ENCODE measurements at places on chromosomes 2 and 18. TPM values are rescaled to one million over a fixed set of nuclear protein-coding genes. Genes with fewer than 3 reads are reported as not detected.

DNA sequence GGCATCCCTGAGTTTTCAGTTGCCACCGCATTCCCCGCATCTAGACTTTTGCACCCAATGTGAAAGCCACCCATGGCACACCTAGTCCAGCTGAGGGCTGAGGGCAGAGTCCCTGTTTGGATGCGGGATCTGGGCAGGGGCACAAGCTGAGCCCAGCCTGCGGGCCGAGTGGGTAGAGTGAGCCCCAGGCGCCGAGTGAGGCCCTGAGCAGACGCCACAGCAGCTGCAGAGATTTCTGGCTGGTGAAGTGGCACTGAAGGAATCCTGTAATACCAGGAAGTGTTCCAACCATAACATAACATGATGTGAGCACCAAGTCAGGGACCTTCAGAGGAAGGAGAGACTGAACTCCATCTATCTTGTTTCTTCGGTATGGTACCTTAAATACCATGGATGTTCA is 27.7 kb upstream of the FRZB start:
- no peak for DNase-seq
- no peak overlapping the region for H3K4me3 ChIP-seq
- H3K36me3 ChIP-seq: no peaks in the 10 kb centered on the region
- no peaks in the 10 kb centered on the region for H3K4me1 ChIP-seq
- H3K27ac ChIP-seq: no peak overlapping the region
- no peaks in the 10 kb centered on the region for H3K27me3 ChIP-seq

GRCh38 chr2:241009601-241010530 is 11.4 kb downstream of the SNED1 start:
- H3K27me3 ChIP-seq: no peaks in the 10 kb centered on the region
- H3K27ac ChIP-seq: peak overlapping the region; percentile 87
- H3K4me1 ChIP-seq: peaks cover 46% of the 10 kb centered on the region

GRCh38 chr2:101723371-101724124 is 26.0 kb downstream of the MAP4K4 start:
- no peaks in the 10 kb centered on the region for H3K36me3 ChIP-seq
- H3K4me3 ChIP-seq: no peak overlapping the region
- H3K27me3 ChIP-seq: no peaks in the 10 kb centered on the region
- peak overlapping the region; percentile 37 for H3K27ac ChIP-seq
- peaks cover 32% of the 10 kb centered on the region for H3K4me1 ChIP-seq

KRTCAP3 gene
- total RNA-seq: 21.4 TPM

GRCh38 chr2:46161911-46162310 is 135.3 kb upstream of the EPAS1 start:
- no peaks in the 10 kb centered on the region for H3K4me1 ChIP-seq
- no peak overlapping the region for H3K27ac ChIP-seq
- H3K36me3 ChIP-seq: no peaks in the 10 kb centered on the region

SCN1A gene
- not detected for total RNA-seq

- DNase-seq: peak; percentile 31
- no peaks in the 10 kb centered on the region for H3K36me3 ChIP-seq
- no peaks in the 10 kb centered on the region for H3K27me3 ChIP-seq
- H3K4me3 ChIP-seq: no peak overlapping the region
- H3K27ac ChIP-seq: peak overlapping the region; percentile 70
- no peaks in the 10 kb centered on the region for H3K4me1 ChIP-seq
These were observed 417.7 kb upstream of the SLC14A2 start for GRCh38 chr18:45197526-45197970.

DNA sequence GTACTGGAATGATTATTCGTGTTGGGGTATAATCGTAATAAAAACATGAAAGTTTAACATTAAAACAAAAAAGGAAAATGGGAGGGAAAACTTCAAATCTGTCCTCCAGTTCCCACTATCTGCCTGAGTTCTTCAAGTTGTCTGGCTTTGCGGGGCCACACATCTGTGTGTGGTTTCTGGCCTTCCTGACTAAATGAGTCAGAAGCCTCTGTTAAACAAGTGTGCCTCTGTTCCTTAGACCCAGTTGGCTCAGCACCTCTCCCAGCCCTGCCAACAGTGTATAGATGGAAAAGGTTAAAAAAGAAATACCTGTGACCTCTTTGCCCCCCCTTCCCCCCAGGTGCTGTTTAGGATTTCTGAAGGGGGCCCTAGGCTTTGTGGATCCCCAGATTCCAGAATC is 30.2 kb downstream of the XDH start:
- no peak for DNase-seq
- H3K36me3 ChIP-seq: no peaks in the 10 kb centered on the region
- H3K4me3 ChIP-seq: no peak overlapping the region
- no peak overlapping the region for H3K27ac ChIP-seq
- no peaks in the 10 kb centered on the region for H3K27me3 ChIP-seq

DNA sequence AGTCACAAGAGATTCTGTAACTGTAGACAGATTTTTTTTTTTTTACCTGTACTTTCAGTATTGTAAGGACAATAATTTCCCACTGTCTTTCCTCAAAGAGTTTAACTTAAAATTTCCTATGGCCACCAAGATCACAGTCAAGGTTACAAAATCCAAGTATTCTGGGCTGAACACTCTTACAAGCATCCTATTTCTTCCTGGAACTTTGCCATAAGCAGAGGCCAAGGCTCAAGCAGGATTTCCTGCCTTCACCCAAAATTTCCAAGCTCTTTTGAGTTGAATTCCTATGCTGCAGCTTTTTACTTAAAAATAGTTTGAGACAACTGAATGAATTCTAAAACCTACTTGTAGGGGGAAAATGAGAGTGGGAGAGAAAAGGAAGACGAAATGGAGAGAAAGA is 299.4 kb downstream of the ZNF516 start:
- H3K36me3 ChIP-seq: no peaks in the 10 kb centered on the region
- H3K27me3 ChIP-seq: no peaks in the 10 kb centered on the region
- H3K4me3 ChIP-seq: no peak overlapping the region
- H3K4me1 ChIP-seq: no peaks in the 10 kb centered on the region

DNA sequence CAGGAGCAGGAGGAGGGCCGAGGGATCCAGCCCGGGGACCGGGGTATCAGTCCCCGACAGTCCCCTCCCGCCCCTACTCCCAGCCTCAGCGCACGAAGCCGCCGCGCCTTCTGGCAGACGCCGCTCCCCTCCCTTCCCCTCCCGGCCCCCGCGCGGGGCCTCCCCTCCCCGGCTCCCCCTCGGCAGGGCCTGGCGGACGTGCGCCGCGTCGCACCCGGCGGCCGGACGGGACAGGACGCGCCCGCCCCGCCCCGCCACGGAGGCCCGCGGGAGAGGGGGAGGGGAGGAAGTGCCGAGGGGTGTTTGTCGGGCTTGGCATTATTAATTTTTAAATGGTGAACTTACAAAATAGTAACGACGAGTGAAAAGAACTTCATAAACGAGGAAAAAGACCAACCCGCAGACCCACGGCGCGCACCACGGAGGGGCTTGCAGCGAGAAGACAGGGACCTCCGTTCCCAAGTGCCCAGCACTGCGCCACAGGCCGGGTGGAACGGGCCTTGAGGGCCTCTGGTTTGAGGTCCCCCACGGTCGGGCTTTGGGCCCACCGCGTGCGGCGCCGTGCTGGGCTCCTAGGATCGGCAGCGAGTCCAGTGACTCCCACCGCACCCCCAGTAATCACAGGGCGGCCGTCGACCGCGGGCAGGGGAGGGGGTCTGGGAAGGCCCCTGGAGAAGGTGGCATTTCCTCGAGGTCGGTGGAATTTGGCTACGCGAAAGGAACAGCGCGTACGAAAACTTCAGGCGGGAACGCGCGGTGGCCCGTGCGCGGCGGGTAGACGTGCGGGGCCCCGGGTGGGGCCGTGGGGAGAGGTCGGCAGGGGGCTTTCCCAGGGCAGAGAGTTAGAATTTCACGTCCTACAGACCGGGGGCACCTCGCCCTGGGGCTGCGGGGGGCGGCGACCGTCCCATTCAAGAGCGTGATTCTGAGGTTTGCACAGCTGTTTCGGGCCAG is 954 bp upstream of the CTDSP1 start:
- peak overlapping the region; percentile 100 for H3K27ac ChIP-seq
- no peaks in the 10 kb centered on the region for H3K27me3 ChIP-seq
- peaks cover 38% of the 10 kb centered on the region for H3K4me1 ChIP-seq
- peak; percentile 88 for DNase-seq

REG3G gene
- total RNA-seq: not detected

DNA sequence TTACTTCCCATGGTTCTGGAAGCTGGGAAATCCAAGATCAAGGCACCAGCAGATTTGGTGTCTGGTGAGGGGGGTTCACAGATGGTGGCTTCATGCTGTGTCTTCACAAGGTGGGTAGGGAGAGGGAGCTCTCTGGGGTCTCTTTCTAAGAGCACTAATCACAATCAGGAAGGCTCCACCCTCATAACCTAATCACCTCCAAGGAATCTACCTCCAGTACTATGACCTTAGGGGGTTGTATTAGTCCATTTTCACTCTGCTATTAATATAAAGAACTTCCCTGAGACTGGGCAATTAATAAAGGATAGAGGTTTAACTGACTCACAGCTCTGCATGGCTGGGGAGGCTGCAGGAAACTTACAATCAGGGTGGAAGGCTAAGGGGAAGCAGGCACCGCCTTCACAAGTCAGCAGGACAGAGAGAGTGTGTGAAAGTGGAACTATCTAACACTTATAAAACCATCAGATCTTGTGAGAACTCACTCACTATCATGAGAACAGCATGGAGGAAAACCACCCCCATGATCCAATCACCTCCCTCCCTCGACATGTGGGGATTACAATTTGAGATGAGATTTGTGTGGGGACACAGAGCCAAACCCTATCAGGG is 17.6 kb downstream of the TBC1D8 start:
- H3K4me1 ChIP-seq: no peaks in the 10 kb centered on the region
- no peak for DNase-seq
- no peak overlapping the region for H3K27ac ChIP-seq
- no peak overlapping the region for H3K4me3 ChIP-seq
- H3K36me3 ChIP-seq: no peaks in the 10 kb centered on the region

AGXT gene
- not detected for total RNA-seq

Measured in thyroid gland (tissue), 4 donors.